ENCODE measurements at places on chromosomes 16 and 17. TPM values are rescaled to one million over a fixed set of nuclear protein-coding genes. Genes with fewer than 3 reads are reported as not detected.

DNA sequence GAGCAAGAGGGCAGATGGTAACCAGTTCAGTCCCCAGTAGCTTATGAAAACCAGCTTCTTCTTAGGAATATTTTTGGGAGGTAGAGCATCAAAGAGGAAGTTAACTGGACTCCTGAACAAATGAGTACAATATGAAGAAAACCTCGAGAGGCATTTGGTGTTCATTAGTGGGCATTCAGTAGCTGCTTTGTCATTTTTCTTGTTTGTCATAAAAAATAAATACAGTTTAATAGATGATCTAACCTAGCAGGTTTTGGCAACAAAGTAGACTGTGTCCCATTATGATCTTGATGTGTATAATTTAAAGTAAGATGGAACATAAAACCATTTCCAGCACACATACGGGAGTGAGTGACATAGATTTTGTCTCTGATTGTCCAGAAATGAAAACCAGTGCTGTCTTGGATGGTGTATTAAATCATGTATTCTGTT, 173.1 kb downstream of the HS3ST3A1 start:
- DNase-seq, result no peak

DNA sequence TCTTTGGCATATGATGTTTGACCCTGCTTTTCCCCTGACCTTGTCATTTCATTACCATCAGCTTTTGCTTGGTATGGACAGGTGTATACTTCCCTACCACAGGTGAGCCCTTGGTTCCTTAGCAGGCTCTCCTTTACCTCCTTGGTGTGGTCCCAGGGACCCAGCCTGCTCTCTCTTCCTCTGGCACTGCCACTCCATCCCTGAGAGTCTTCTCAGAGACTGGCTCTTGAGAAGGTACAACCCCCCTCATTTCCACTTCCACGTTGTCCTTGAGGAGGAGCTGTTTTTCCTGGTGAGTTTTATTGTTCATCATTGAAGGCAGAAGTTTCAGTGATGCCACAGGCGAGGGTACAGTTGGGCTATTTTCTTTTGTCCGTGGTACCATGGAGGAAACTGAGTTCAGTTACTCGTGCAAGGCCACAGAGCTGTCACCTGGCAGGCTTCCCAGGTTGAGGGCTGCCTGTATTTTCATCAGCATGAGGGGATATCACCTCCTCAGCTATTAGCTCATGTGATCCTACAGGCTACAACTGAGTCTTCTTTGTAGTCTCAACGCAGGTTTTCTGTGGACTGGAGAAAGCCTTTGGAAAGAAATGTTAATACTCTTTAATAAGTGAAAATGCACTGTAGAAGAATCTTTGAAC, 52.3 kb downstream of the MSI2 start:
- DNase-seq, result no peak

DNA sequence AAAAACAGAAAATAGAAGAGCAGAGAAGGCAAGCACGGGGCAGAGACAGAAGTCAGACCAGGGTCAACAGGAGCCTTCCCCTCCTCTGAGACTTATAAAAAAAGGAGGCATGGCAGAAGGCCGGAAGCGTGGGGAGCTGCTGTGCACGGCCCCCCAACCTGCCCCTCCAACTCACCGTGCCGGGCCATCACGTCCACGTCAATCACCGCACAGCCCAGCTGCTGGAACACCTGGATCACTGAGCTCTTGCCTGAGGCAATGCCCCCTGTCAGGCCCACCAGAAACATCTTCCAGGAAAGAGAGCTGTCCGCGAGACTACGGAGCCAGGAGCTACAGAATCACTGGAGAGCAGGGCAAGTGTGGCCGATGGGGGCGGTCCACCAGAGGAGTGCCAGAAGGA, 16.8 kb downstream of the DCAKD start:
- DNase-seq, result no peak

SDF2 gene
- 57.9 TPM for total RNA-seq
